Gastroesophageal sphincter (tissue), 4 donors: ENCODE measurements at places on chromosomes 6 and 20. TPM values are rescaled to one million over a fixed set of nuclear protein-coding genes. Genes with fewer than 3 reads are reported as not detected.

- ATAC-seq: no peak
These were observed 1.3 kb downstream of the CALHM5 start for GRCh38 chr6:116512734-116513133.

DNA sequence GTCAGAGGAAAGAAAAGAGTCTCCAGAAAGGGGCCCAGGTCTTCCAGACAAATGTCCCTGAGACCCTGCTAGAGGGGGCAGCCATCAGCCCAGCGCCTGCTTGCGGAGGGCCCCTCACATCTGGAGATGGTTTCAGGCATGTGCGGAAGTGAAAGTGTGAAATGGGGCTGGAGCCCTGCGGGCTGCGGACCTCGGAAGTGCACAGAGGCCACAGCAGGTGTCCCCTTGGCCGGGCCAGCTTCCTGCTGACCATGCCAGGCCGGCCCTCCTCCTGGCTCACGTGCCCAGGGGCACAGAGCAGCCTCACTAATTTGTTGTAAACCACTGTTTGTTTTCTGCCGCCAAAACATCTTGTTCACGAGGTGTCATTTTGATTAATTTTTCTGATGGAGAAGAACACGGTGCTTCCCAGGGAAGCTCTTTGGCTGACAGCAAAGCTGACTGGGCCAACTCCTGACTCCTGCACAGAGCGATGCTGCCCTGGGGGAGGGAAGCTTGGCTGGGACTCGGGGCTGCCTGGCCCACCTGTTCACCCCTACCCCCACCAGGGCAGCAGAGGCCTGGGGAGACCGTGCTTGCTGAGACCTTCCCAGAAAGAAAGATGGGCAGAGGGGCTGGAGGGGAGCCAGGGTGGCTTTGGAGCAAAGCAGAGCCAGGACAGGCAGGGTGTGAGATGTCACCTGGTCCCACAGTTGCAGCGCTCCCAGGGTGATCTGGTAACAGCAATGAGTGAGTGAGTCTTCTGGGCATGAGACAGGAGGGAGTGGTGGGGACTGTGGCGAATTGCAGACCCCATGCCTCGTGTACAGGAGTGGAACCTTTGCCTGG lies 54.2 kb downstream of the BCAS4 start:
- peak; percentile 42 for ATAC-seq

GRCh38 chr6:24441599-24441904 lies 38.8 kb downstream of the MRS2 start:
- ATAC-seq: no peak

- no peak for ATAC-seq
These were observed 78.8 kb downstream of the RPS12 start for GRCh38 chr6:132892929-132893771.

- no peak for ATAC-seq
These were observed 1.3 kb downstream of the EPB41L2 start for GRCh38 chr6:131061751-131062119.

DNA sequence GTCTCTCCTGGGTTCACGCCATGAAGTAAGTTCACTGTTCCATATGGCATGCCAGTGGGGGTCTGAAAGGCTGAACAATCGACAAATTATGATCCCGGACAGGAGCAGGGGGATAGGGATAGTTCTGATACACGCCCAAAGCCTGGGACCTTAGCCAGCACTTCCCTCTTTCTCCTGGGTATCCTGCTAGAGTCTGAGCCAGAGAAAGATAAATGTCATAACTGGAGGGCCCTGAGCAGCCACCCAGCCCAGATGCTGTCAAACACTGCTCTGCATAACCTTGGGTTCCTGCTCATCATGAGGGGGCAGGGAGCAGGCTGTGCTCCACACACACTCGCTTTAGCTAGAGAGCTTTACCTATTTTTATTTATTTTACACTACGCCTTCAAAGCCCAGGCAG lies 12.3 kb downstream of the EDEM2 start:
- ATAC-seq: no peak

- no peak for ATAC-seq
These were observed 64.0 kb upstream of the ELOVL5 start for GRCh38 chr6:53412751-53413150.

DNA sequence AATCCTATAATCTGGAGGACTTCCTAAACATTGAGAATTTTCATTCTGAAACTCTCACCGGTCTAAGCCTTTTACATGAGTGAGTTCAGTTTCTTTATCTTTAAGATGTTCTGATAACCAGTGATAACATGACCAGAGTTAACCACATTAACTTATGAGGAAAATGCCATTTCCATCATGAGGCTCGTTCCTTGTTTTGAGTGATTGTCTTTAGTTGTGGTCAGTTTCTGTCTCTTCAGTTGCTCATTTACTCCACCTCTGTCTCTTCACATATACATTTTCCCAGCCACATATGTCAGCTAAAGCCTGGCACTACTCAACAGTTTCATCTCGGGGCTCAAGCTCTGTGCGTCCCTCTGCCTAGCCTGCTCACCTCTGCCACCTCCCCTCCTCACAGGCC lies 70.4 kb downstream of the JAG1 start:
- no peak for ATAC-seq

GRCh38 chr6:11007715-11008608 lies 36.1 kb downstream of the ELOVL2 start:
- ATAC-seq: no peak

DNA sequence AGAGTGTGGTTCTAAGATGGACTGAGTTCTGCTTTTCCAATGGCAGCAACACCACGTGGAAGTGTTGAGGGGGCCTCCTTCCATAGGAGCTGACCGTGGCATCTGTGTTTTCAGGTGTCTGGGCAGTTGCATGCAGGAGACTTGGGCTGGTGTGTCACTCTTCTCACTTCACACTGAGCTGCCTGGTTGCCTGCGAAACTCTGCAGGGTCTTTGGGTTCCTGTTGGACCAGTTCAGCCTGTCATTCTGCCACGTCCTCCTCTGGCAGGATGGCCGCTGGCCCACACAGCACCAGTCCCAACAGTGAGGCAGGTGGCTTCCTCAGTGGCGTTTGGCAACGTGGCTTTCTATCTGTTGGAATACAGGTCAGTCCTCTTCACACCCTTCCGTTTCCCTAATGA lies 16.1 kb upstream of the UNC93A start:
- no peak for ATAC-seq

DNA sequence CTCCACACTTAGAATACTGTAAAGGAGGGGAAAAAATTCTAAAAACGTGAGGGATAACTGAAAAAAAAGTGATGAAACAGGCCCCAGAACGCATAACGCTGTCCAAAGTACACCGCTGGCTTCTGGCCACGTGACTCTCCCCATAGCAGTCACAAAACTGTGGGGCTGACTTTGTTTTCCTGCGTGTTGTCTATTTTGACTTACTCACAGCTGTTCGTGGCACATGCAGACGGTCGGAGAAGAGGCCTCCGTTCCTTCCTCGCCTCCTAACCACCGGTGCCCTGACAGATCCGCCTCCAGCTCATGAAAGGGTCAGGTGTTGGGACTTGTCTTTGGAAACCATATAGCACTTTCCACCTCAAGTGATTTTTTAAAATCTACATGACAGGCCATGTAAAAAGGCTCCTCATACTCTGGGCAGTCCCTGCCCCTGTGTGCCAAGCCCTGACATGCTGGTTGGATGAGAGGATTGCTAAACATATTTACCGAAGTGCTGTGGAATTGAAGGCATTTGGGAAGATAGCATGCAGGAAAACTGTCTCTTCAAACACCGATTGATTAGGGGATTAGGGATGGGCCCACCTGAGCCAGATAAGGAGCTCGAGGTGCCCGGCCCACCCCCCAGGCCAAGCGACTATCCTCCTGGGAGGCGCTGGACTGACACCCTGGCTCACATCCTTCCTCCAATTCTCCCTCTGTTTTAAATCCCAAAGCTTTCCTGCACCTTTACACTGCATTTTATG lies 54.8 kb downstream of the DACT2 start:
- ATAC-seq: no peak

DNA sequence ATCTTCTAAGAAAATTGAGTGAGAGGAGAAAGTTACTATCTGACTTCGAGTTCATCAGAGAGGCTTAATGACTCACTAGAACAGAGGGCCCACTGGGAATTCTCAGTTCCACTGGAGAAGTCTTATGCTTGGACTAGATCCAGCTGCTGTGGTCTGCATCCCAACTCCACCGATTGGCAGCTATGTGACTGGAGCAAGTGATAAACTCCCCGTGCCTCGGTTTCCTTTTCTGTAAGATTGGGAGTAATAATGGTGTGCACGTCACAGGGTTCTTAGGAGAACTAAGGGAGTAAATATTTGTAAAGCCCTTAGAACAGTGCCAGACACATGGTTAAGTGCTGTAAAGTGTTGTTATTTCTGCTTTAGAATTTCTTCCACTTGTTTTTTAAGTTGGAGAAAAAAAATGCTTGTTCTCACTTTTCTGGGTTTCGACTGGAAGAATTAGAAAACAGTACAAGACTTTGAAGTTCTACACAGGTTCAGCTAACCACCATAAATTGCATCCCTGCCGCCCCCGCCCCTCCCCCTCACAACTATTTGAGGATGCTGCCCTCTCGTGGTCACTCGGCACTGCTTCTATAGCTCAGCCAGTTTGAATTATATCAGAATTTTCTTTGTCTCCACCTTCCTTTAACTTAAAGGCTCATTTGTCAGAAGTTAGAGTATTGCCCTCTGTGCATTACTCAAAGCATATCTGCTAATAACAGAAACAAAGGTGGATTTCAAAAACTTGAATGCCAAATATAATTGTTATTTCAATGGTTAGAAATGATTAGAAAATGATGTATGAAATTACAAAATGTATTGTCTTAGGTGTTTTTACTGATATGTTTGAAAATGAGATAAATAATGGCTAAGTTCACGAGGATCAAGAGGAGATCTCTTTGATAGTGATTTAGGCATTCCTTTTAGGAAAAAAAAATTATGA lies 95.0 kb upstream of the IFNGR1 start:
- ATAC-seq: peak; percentile 77

GRCh38 chr20:1830240-1830639 lies 65.0 kb upstream of the SIRPA start:
- ATAC-seq: peak; percentile 57

Gene ZNF322
- 25.6 TPM for total RNA-seq

Gene EBF4
- total RNA-seq: 14.5 TPM

Gene MDC1
- 13.6 TPM for total RNA-seq

Gene VAPB
- 30.4 TPM for total RNA-seq

Gene POU5F1
- total RNA-seq: 0.58 TPM
